ENCODE measurements at places on chromosomes 5 and 9. TPM values are rescaled to one million over a fixed set of nuclear protein-coding genes. Genes with fewer than 3 reads are reported as not detected.
A peak's percentile ranks its signal among the peaks of the same experiment; 100 is the strongest.

- peak overlapping the region; percentile 99 for H3K4me3 ChIP-seq
- H3K27me3 ChIP-seq = no peaks in the 10 kb centered on the region
- peak; percentile 76 for DNase-seq
- peak overlapping the region; percentile 96 for H3K27ac ChIP-seq
Observed at GRCh38 chr5:180494510-180495181, 467 bp downstream of the CNOT6 start.

DNA sequence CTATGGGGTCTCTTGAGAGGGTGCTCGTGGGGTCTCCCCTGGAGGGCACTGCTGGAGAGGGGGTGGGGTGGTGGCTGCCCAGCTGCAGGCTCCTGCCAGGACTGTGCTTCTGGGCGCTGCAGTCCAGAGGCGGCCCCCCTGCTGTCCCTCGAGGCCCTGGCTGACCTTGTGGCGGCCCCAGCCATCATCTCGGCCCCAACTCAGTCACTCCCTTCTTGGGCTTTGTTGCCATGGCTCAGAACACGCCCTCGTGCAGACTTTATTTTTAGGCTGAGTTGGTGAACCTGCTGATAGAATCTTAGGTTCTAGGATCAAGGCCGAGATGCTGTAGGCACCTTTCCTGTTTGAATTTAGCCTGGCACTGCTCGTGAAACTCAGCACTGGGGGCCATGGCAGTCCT lies 22.8 kb downstream of the FBXW5 start:
- peaks cover 76% of the 10 kb centered on the region for H3K36me3 ChIP-seq
- no peak overlapping the region for H3K4me3 ChIP-seq
- peaks cover 40% of the 10 kb centered on the region for H3K4me1 ChIP-seq

- H3K4me3 ChIP-seq = no peak overlapping the region
- H3K36me3 ChIP-seq = no peaks in the 10 kb centered on the region
- H3K27me3 ChIP-seq = no peaks in the 10 kb centered on the region
- no peaks in the 10 kb centered on the region for H3K4me1 ChIP-seq
- no peak for DNase-seq
Observed at GRCh38 chr5:116272281-116272941, 187.6 kb downstream of the COMMD10 start.

GRCh38 chr5:132342291-132343180 lies 27.0 kb upstream of the SLC22A5 start:
- H3K4me3 ChIP-seq = no peak overlapping the region
- H3K27me3 ChIP-seq = no peaks in the 10 kb centered on the region
- H3K27ac ChIP-seq = no peak overlapping the region
- peaks cover 44% of the 10 kb centered on the region for H3K36me3 ChIP-seq

- no peaks in the 10 kb centered on the region for H3K4me1 ChIP-seq
- no peaks in the 10 kb centered on the region for H3K36me3 ChIP-seq
- no peak for DNase-seq
- H3K4me3 ChIP-seq = no peak overlapping the region
Observed at GRCh38 chr5:67416986-67417385, 220.4 kb upstream of the CD180 start.

GRCh38 chr5:179316111-179316551 lies 29.1 kb downstream of the ADAMTS2 start:
- no peak overlapping the region for H3K27ac ChIP-seq
- peaks cover 4% of the 10 kb centered on the region for H3K4me1 ChIP-seq
- no peak overlapping the region for H3K4me3 ChIP-seq
- H3K27me3 ChIP-seq = peaks cover 8% of the 10 kb centered on the region

DNA sequence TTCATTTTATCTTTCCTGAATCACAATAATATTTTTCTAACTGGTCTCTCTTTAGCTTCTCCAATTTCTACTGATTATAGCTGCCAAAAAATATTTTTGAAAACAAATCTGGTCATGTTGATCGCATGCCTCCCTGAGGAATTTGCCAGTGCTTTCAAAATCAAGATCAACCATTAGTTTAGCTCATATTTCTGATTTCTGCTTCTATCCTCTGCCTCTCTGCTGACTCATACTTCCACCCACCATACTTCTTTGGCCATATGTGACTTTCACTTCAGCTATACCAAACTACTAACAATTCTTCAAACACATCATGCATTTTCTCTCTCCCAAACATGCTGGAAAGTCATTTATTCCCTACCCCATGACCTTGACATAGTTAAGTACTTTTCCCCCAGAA lies 636.5 kb downstream of the TLE1 start:
- H3K36me3 ChIP-seq = no peaks in the 10 kb centered on the region
- no peaks in the 10 kb centered on the region for H3K27me3 ChIP-seq
- H3K4me1 ChIP-seq = no peaks in the 10 kb centered on the region
- no peak overlapping the region for H3K27ac ChIP-seq
- no peak overlapping the region for H3K4me3 ChIP-seq
- DNase-seq = no peak

DNA sequence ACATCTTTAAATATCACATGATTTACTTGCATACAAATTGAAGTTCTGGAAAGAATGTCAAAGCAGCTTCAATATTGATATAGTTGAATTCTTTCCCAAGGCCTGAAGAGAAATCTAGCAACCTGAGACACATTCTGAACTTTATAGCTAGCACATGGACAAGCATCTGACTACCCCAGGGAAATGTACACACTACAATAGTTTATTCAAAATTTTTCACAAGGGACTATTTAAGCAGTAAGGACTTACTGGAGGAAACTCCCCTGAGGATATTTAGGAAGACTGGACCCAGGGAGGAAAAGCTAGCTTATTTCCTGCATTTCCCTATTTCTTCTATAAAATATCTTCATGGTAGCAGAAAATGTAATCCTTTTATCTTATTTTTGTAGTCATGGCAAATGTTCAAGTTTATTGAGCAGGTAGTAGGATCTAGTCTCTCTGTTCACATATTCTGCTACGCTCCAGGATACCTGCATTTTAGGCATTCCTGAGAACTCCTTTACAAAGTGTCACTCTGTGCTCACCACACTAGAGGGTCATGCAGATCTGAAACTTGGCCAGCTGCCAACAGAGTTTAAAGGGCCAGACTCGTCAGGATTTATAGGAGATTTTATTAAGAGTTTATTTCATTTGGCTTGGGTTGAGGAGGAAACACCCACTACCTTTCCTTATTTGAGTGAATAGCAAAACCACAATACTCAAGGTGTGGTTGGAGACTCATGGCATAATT lies 348.4 kb upstream of the FTMT start:
- H3K27ac ChIP-seq = no peak overlapping the region
- H3K4me1 ChIP-seq = no peaks in the 10 kb centered on the region
- DNase-seq = peak; percentile 18

DNA sequence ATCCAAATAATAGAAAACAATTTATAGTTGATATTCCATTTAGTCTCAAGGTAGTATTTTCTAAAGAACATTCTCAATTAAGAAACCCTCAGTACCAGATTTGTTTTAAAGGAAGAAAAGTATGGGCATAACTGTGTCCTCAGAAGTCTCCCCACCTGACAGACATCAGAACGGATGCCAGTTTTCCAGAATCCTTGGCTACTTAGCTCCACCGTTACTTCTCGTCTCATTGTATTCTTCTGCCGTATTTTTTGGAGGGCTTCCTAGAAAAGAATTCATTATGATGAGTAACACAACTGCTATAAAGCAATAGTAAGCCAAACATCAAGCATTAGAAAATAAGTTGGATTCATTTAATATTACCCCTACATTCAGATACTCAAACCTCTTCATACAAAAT lies 67.8 kb downstream of the DROSHA start:
- H3K27ac ChIP-seq = no peak overlapping the region
- DNase-seq = no peak
- no peaks in the 10 kb centered on the region for H3K27me3 ChIP-seq
- H3K4me1 ChIP-seq = no peaks in the 10 kb centered on the region
- H3K36me3 ChIP-seq = peaks cover 93% of the 10 kb centered on the region
- no peak overlapping the region for H3K4me3 ChIP-seq

- DNase-seq = no peak
- no peaks in the 10 kb centered on the region for H3K27me3 ChIP-seq
- H3K4me1 ChIP-seq = no peaks in the 10 kb centered on the region
- H3K4me3 ChIP-seq = no peak overlapping the region
- no peaks in the 10 kb centered on the region for H3K36me3 ChIP-seq
Observed at GRCh38 chr5:39730006-39730405, 305.2 kb upstream of the DAB2 start.

DNA sequence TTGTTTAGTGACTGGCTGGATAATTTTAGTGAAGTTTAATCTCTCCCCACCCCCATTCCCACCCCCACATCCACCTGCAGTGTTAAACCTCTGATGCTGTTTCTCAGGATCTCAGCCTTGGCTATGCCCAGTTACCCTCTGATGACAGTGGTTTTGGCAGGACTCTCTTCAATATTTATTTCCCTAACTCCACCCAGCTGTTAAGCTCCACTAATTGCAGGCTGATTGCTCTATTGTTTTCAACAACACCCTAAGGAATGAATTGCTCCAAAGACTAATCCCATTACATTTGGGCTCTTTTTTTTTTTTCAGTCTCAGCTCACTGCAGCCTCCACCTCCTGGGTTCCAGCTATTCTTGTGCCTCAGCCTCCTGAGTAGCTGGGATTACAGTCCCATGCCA lies 46.3 kb downstream of the PHAX start:
- H3K4me3 ChIP-seq = no peak overlapping the region
- H3K27ac ChIP-seq = no peak overlapping the region
- H3K4me1 ChIP-seq = no peaks in the 10 kb centered on the region
- H3K36me3 ChIP-seq = no peaks in the 10 kb centered on the region

DNA sequence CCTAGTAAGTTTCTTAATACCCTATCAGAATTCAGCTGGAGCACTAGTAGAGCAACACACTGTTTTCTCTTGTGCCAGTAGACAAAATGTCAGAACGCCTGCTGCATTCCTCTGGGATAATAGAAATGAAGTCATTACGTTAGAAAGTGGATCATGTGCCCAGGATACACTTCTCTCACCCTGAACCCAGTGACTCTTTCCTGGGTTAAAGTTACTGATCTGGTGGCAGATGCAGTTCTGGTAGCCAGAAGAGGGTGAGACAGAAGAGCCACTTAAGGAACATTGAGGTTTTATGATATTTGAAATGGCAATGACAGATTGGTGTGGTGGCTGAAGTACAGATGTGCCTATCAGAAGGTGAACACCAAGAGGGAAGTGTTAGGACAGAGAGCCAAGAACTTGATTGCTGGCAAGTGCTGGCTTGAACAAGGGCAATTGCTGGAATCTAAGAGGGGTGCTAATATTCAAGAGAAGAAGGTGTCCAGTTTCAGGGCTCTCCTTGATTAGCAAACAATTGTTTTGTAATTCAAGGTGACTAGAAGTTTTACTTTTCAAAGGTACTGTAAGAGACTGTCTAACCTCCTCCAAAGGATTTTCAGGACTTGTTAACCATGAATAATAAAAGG lies 93.7 kb upstream of the ERBIN start:
- H3K4me3 ChIP-seq = no peak overlapping the region
- no peaks in the 10 kb centered on the region for H3K27me3 ChIP-seq
- no peaks in the 10 kb centered on the region for H3K36me3 ChIP-seq
- DNase-seq = no peak
- H3K27ac ChIP-seq = no peak overlapping the region
- H3K4me1 ChIP-seq = no peaks in the 10 kb centered on the region

GRCh38 chr9:134670042-134670525 lies 28.5 kb downstream of the COL5A1 start:
- no peak for DNase-seq
- H3K36me3 ChIP-seq = no peaks in the 10 kb centered on the region
- no peak overlapping the region for H3K4me3 ChIP-seq

DNA sequence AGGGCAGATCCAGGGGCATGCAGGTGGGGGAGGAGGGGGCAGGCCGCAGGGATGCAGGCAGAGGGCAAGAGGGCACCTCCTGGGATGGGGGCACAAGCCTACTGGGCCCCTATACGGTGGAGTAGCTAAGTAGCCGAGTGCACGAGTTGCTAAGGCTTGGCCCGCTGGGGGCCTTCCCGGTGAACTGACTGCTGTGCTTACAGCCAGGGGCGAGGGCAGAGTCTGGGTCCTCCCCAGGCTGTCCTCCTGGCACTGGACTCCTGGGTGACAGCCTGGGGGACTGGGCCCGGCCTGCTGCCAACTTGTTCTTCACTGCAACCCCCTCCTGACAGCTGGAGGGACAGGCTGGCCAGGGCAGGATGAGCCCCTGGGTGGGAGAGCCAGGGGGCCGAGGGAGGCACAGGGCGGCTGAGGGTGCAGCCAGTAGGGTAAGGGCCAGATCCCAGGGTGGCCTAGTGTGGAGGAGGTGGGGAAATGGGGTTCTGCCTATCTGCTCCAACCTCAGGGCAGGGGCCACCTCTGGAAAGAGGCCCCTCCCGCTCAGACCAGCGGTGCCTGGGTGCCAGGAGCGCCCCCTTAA lies 1.7 kb upstream of the EGFL7 start:
- H3K27ac ChIP-seq = no peak overlapping the region
- H3K4me1 ChIP-seq = peaks cover 26% of the 10 kb centered on the region
- no peaks in the 10 kb centered on the region for H3K27me3 ChIP-seq
- DNase-seq = no peak

DNA sequence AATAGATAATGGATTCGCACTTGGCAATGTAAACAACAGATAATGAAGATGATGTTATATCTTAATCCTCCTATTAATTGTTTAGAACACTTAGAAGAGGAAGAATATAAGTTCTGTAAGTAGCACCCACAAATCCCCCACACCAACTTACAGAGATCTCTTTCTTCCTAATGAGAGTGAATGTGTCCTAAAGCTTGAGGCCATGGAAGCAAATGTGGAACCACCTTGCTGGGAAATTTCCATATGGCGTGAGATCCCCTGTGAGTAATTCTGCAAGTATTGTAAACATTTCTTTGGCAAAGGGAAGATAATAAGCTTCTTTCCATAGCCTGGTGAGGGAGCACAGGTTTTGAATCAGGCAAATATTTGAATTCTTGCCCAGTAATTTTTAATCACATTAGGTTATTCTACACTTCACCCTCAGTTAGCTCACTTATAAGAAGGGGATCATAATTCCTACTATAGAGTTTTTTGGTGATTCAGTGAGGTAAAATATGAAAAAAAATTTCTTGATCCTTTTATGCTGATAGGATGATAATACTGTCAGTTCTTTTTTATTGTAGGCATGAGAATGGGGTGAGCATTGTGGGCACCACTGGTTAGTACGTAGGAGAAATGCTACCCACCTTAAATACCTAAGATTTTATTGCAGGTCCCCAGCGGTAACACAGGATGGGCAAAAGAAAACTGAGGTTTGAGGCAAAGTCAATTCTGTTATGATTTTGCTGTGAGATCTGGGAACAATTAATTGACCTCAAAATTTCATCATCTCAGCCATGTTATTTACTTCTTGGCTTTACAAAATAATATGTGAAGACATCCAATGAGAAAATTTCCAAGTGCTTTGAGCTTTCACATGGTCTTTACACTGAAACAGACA lies 574.8 kb downstream of the PSAT1 start:
- H3K4me1 ChIP-seq = no peaks in the 10 kb centered on the region
- H3K36me3 ChIP-seq = no peaks in the 10 kb centered on the region
- no peak overlapping the region for H3K27ac ChIP-seq
- no peaks in the 10 kb centered on the region for H3K27me3 ChIP-seq

ZFP2 gene
- not detected for polyA plus RNA-seq

ARL14EPL gene
- polyA plus RNA-seq = not detected

C9orf152 gene
- not detected for polyA plus RNA-seq

GRCh38 chr5:157143127-157143971 lies 684 bp upstream of the MED7 start:
- peaks cover 8% of the 10 kb centered on the region for H3K4me1 ChIP-seq
- peaks cover 11% of the 10 kb centered on the region for H3K36me3 ChIP-seq
- peak overlapping the region; percentile 94 for H3K27ac ChIP-seq
